ENCODE measurements at places on chromosomes 7 and 10.
A peak's percentile ranks its signal among the peaks of the same experiment; 100 is the strongest.

- DNase-seq, result no peak
Observed at GRCh38 chr7:147071536-147071935, 954.9 kb downstream of the CNTNAP2 start.

- no peak for DNase-seq
Observed at GRCh38 chr7:26686448-26686981, 177.9 kb downstream of the SKAP2 start.

DNA sequence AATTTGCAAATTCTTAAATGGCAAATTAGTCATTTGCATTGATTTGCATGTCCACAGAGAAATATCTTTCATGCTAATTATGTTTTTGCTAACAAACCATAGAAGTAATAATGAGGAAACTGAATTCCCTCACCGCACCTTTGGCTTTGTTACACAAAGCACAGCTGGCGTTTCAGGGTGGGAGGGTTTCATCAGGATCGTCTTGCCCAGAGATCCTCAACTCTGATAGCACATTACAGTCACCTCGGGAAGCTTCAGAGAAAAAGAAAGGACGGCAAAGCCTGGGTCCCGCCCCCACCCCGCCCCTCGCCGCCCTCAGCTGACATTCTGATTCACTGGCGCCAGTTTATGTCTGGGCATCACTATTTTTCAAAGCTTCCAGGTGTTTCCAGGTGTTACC lies 119.4 kb downstream of the PTPRN2 start:
- DNase-seq, result no peak

GRCh38 chr10:69483963-69484362 lies 32.7 kb downstream of the TSPAN15 start:
- DNase-seq, result no peak

GRCh38 chr10:74432841-74433594 lies 282.0 kb downstream of the ADK start:
- DNase-seq, result no peak

DNA sequence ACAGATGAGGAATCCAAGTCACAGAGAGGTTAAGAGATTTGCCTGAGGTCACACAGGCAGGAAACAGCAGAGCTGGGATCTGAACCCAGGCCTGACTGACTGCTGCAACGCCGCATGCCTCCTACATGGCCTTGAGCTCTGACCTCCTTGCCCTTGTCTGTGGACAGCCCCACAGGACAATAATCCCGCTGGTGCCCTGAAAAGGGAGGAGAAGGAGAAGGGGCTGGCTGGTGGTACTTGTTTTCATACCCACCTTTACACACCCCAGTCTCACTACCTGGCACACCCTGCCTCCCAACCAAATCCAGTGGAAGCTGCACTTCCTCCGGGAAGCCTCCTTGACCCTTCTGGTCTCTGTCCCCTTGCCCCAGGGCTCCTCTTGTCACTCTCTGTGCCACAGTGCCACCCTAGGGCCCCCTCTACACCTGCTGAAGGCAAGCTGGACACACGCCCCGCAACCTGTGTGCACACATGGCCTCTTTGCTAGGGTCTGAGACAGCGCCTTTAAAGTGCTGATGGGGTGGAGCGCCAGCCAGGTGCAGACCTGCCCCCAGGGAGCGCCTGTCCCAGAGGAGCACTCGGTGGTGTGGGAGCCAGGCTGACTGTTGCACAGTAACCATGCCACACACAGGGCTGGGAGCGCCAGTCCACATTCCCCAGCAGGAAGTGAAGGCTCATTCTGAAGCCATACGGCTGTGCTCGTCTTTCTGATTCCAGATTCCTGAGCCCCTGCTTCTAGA lies 38.6 kb downstream of the ZCCHC24 start:
- no peak for DNase-seq

DNA sequence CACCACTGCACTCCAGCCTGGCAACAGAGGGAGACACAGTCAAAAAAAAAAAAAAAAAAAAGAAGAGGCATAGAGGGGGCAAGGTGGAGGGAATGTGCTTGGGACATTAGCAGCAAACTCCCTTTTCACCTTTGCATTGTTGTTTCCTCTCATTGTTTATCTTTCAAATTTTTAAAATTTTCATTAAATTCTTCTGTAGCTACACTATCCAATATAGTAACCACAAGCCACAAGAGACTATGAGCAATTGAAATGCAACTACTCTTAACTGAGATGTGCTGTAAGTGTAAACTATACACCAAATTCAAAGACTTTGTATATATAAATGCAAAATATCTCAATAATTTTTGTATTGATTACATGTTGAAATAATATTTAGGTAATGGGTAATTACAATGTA lies 43.4 kb downstream of the EBLN1 start:
- DNase-seq, result no peak

DNA sequence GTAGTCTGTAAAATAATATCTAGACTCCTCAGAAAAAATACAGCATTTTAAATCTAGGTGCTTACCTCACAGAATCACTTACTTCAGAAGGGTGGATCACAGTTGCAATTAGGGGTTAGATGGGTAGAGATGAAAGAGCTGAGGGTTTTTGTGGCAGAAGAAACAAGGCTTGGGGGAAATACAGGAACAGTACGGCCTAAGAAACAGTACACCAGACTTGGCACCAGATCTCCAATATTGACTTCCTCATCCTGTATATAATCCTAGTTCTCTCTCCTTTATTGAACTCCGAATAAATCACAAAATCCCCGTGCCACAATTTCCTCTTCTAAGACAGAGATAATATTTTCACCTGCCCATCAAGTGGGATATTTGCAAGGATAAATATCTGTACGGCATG lies 14.3 kb downstream of the CEP41 start:
- no peak for DNase-seq

- DNase-seq, result no peak
Observed at GRCh38 chr10:119469846-119470245, 72.7 kb downstream of the RGS10 start.

DNA sequence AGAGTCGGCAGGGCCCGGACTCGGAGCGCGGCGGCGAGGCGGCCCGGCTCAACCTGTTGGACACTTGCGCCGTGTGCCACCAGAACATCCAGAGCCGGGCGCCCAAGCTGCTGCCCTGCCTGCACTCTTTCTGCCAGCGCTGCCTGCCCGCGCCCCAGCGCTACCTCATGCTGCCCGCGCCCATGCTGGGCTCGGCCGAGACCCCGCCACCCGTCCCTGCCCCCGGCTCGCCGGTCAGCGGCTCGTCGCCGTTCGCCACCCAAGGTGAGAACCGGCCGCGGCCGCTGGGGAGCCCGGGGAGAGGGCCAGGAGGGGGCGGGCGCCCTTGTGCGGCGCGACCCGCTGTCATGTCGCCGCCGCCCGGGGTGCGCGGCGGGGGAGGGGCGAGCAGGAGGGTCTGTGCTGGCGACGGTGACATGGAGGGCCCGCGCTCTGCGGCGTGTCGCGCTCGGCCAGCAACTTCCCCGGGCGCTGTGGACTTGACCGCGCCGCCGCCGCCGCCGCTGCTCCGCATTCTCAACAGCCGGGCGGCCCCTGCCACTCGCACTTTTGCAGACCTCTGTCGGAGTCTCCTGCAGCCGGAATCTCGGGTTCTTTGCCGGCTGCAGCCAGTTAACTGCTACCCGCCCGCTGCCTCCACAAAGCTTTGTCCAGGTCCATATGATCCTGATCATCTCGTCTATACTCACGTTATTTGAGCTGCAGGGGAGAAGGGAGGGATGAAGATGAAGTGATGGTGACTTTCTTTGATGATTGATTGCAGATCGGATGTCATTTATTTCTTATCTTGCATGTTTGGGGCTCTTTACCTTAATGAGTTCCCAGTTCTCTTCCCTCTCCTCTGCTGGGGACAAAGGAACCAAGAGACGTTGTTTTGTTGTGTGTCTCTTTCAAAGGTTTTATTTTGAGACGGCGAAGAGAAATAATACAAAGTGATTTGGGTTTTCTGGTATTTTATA lies 869 bp downstream of the TRIM24 start:
- DNase-seq, result peak; percentile 45

GRCh38 chr7:4763091-4763793 lies 12.2 kb upstream of the AP5Z1 start:
- no peak for DNase-seq

DNA sequence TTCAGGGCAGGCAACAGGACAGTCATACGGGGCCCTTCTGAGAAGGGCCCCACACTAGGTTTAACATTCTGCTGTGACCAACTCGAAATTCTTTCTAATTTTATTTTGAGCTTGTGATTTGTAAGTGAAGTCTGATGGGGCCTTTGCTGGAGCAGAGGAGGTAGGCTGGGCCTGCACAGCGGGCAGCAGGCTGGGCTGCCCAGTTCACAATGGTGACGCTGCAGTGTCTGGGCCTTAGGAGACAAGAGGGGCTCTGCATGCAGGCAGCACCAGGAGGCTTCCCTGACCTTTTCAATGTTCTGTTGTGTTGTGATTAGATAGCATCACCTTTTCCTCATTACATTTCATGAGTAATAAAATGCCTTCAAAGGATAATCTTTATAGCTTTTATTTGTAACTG lies 175.1 kb downstream of the CXCL12 start:
- DNase-seq, result no peak

DNA sequence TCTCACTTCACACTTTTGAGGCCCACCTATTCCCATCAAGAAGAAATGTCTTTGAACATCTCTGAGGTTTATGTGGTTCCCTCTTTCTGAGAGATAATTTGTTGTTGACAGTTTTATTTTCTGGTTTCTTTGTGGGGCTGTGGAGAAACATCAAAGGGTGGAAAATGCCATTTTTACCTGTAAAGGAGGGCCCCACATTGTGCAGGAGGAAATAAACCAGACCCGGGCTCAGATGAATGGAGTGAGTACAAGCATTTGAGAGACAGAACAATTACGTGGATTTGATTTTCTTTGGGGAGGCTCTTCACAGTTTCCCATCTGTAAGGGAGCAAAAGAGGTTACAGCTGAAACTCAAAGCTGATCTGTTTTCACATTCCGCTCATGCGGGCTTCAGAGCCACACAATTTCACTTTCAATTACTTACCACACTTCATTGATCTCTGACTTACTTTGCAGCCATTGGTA lies 29.8 kb downstream of the ITPRIP start:
- no peak for DNase-seq

DNA sequence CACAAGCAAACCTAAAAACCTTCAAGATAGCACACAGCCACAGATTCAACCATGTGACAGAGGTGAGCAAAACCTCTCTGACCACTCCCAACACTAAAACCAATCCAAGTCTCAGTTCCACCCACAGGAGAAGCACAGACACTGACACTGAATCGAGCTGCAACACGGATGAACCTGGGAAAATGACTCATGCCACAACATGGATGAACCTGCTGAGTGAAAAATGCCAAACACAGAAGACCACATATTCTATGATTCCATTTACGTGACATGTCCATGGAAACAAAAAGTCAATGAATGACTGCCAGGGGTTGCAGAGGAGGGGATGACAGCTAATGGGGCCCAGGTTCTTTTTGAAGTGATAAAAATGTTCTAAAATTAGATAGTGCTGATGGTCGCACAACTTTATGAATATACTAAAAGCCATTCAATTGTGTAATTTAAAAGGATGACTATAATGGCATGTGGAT lies 22.0 kb downstream of the CYTH3 start:
- DNase-seq, result no peak

- no peak for DNase-seq
Observed at GRCh38 chr7:21767300-21767900, 178.3 kb downstream of the CDCA7L start.

GRCh38 chr10:19096501-19097073 lies 48.0 kb downstream of the MALRD1 start:
- DNase-seq, result no peak

- DNase-seq, result no peak
Observed at GRCh38 chr10:127407551-127407950, 141.6 kb upstream of the NPS start.

GRCh38 chr7:12674053-12674452 lies 13.4 kb upstream of the ARL4A start:
- DNase-seq, result no peak

GRCh38 chr7:102891693-102892261 lies 21.0 kb upstream of the LRRC17 start:
- no peak for DNase-seq

- no peak for DNase-seq
Observed at GRCh38 chr7:18570441-18570840, 74.9 kb downstream of the HDAC9 start.

DNA sequence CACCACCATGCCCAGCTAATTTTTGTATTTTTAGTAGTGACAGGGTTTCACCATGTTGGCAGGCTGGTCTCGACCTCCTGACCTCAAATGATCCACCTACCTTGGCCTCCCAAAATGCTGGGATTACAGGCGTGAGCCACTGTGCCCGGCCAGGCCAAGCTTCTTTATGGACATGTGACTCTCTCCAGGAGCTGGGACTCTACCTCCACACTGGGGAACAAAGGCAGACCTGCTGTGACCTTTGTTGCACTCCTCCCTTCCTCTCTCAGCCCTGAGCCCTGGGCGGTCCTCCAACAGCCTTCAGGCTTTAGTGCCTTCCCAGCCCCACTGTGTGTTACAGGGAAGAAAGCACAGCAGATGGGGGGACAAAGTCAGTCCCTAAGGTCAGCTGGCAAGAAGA lies 55.0 kb upstream of the DUSP5 start:
- no peak for DNase-seq

GRCh38 chr7:93889261-93889660 lies 1.3 kb downstream of the TFPI2 start:
- no peak for DNase-seq

DNA sequence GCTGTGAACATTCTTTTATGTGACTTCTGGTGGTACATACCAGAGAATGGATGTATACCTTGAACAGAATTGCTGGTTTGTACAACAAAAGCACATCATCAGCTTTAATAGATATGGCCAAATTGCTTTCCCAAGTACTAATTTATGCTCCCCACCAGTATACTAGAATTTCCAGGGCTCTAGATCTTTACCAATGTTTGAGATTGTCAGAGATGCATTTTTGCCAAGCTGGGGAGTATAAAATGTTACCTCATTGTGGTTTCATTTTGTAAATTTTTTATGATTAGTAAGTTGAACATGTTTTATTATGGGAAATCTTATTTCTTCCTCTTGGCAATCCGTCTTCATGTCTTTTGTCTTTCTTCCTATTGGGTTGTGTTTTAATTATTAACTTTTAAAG lies 179.9 kb upstream of the TMEM106B start:
- no peak for DNase-seq

DNA sequence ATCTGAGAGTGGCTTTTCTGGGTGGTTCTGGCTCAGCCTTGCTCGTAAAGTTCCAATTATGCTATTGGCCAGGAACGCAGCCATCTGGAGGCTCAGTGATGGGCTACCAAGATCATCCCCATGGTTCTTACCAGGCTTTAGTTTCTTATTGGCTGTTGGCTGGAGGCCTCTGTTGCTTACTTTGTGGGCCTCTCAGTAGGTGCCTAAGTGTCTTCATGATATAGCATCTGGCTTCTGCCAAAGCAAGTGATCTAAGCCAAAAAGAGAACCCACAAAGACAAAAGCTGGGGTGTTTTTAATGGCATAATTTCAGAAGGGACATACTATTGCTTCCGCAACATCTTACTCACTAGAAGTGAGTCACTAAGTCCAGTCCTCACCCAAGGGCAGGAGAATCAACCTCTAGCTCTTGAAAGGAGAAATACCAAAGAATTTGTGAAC lies 132.0 kb upstream of the MDFIC start:
- no peak for DNase-seq

DNA sequence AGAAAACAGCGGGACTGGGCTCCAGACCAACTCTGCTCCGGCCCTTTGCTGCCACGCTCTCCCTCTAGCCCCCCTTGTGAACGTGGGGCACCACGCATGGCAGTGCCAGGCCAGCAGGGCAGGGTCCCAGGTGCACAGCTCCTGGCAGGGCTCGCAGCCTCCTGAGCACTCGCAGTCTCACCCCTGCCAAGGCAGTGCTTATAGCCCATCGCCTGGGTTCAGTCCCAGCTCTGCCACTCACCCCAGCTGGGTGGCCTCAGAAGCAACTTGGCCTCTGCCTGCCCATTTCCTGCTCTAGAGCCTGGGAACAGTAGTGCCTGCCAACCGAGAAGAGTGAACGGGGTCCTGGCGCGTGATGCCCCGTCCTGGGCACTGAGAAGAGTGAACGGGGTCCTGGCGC lies 36.3 kb downstream of the CFAP46 start:
- no peak for DNase-seq
